ENCODE measurements at places on chromosomes 16 and 17.

DNA sequence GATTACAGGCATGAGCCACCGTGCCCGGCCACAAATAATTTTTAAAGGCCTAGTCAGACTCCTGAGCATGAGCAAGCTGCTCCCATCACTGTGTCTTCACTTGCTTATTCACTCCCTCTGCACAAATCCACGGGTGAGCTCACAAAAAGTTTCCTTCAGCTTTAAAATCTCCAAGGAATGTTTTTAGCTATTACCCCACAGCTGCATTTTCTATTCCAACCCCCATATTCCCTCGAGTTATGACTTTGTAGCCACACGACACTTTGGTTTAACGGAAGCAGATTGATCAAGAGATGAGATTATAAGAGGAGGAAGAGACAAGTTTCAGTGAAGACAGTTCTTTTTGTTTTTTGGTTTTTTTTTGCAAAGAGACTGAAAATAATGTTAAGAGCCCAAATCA is 49.1 kb upstream of the SLC25A19 start:
- DNase-seq: no peak

- DNase-seq: no peak
Observed at GRCh38 chr16:12078405-12079280, 102.1 kb downstream of the SNX29 start.

GRCh38 chr17:21512307-21513011 is 136.3 kb downstream of the KCNJ12 start:
- no peak for DNase-seq

- DNase-seq: no peak
Observed at GRCh38 chr17:5044630-5045029, 9.4 kb upstream of the SLC52A1 start.

GRCh38 chr17:62125307-62125706 is 60.2 kb upstream of the MED13 start:
- DNase-seq: no peak

GRCh38 chr16:14562691-14563491 is 67.2 kb downstream of the PARN start:
- no peak for DNase-seq

- no peak for DNase-seq
Observed at GRCh38 chr16:52193441-52193840, 353.5 kb downstream of the TOX3 start.

All from T follicular helper cell (primary cell).